ENCODE measurements at places on chromosomes 7 and 10.

- DNase-seq = no peak
Observed at GRCh38 chr7:92397542-92397941, 49.7 kb upstream of the GATAD1 start.

GRCh38 chr10:104054430-104054829 is 31.2 kb downstream of the COL17A1 start:
- peak; percentile 86 for DNase-seq

GRCh38 chr10:100733329-100733728 is 12.1 kb upstream of the PAX2 start:
- DNase-seq = no peak

- no peak for DNase-seq
Observed at GRCh38 chr7:29289156-29290021, 94.8 kb downstream of the CHN2 start.

GRCh38 chr10:86533328-86533727 is 11.7 kb upstream of the WAPL start:
- no peak for DNase-seq

DNA sequence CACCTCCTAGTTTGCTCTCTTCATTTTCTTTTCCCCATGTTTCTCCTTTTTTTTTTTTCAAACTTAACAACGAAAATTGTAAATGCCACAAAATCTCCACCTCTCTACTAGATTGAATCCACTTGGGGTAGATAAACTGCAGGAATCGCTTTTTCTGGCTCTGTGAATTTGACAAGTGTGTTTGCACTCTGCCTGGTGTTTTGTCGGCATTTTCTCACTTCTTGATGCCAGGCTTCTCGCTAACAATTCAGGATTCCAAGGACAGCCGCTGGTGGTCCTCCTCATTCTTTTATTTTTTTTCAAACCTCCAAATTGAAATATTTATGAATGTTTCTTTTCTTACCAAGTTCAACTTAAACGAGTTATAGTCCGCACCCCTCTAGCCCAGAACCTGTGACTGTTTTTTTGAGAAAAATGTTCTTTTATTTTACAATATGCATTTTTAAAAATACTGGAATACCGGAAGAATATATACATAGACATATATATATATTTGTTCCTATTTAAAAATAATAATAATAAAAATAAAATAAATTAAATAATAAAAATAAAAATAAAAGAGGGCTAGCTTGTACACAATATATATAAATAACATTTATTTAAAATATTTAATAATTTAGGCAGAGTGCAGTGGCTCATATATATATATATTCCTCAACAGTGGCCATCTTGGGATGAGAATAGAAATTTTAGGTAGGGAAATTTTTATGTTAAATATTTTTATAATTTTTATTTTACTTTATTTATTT is 538.8 kb downstream of the TYW1 start:
- DNase-seq = no peak

- DNase-seq = peak; percentile 33
Observed at GRCh38 chr7:141550386-141551093, 670 bp upstream of the AGK start.

DNA sequence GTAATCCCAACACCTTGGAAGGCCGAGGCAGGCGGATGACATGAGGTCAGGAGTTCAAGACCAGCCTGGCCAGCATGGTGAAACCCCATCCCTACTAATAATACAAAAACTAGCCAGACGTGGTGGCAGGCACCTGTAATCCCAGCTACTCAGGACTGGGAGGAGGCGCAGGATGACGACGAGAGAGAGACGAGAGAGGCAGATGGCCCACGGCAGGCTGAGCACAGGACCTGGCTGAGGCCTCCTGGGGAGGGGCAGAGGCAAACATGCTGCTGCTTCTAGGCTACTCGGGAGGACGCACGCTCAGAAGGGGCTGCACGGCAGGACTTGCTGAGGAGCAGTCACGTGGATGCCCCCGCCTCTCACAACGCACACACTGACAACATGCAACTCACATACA is 22.4 kb downstream of the DIP2C start:
- no peak for DNase-seq

DNA sequence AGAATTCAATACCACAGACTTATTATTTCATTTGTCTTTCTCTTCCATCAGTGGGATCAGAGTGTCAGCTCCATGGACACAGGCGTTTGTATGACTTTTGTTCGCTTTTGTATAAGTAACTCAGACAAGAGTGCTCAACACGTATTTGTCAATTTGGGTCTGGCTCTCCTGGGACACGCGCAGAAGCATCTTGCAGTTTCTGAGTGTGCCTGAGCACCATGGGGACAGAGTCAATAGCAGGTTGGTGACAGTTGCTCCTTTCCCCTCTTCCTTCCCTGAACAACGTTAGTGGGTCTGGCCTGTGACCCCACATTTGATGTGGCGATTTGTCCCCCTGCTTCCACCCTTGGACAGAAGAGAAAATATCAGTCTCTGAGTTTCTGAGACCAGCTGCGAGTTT is 120.4 kb upstream of the SDK1 start:
- no peak for DNase-seq
